CD4-positive, alpha-beta T cell treated with Interleukin-4 for 4 hours (primary cell): ENCODE measurements at places on chromosomes 1 and 21.

DNA sequence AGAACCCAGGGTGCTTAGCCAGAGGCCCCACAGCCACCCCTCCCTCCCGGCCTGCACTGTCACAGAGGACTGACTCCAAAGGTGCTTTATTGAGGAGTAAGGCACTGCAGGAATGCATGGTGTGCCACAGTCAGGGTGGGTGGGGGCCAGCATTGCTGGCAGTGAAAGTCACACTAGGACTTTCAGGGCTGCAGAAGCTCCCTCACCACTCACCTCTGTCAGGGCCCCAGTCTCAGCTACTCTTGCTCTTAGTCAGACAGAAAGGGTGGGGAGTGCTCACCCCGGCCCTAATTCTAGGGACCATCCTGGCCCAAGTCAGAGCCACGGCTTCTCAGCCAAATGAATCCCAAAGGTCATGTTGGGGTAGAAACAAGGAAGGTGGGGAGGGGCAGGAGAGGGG is 19.4 kb downstream of the KNCN start:
- no peak for DNase-seq

DNA sequence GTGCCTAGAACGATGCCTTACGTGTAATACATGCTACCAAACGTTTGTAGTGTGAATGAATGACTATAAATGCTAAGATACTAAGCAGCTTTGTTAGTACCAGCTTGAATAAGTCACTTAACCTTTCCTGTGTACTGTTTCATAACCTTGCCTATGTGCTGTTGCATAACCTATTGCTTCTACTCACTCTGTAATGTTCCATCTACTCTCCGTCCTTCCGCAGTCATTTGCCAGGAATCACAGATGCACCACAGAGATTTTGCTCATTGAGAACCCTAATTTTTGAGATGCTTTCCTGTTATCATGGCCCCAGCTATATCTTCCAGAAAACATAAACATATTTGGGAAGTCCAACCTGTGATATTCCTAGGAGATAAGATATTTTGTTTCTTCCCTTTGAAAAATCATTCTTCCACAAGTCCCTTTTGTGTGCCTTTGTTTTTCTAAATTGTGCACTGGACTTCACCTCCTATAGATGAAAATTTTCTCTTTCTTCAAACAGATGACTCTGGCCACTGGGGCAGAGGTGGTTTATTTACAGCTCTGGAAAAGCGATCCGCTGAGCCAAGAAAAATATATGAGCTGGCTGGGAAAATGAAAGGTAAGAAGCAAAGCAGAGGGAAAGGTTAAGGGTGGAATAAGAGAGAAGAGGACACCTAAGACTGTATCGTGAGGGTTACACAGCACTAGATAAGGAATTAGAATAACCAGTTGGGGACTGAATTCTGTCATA is 44.8 kb downstream of the CHD1L start:
- DNase-seq = no peak

GRCh38 chr1:220755309-220755708 is 7.2 kb downstream of the MTARC2 start:
- DNase-seq = no peak

- no peak for DNase-seq
Measured at GRCh38 chr1:243559575-243560162, 290.4 kb downstream of the AKT3 start.
